ENCODE measurements at places on chromosomes 11 and 22.

- no peak for DNase-seq
Observed at GRCh38 chr11:69671734-69672465, 3.3 kb downstream of the LTO1 start.

- no peak for DNase-seq
Observed at GRCh38 chr11:1803246-1803645, 31.5 kb upstream of the SYT8 start.

DNA sequence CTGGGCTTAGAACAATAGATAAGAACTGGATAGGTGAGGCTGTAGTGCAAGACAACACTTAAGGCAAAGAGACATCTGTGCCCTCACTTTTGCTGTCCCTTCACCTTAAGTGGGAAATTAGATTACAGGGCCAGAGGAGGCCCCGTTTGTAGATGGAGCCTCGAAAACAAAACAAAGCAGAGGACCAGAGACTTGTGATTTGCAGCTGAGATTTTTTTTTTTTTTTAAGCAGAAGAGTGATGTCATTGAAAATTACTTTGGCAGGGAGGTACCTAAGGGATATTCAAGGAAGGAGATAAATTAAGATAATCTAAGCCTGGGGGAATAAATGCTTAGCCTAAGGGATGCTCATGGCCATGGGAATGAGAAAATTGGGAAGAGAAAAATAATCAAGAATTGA lies 31.4 kb downstream of the ZC3H12C start:
- no peak for DNase-seq

GRCh38 chr22:41621911-41622179 lies 750 bp downstream of the XRCC6 start:
- no peak for DNase-seq

DNA sequence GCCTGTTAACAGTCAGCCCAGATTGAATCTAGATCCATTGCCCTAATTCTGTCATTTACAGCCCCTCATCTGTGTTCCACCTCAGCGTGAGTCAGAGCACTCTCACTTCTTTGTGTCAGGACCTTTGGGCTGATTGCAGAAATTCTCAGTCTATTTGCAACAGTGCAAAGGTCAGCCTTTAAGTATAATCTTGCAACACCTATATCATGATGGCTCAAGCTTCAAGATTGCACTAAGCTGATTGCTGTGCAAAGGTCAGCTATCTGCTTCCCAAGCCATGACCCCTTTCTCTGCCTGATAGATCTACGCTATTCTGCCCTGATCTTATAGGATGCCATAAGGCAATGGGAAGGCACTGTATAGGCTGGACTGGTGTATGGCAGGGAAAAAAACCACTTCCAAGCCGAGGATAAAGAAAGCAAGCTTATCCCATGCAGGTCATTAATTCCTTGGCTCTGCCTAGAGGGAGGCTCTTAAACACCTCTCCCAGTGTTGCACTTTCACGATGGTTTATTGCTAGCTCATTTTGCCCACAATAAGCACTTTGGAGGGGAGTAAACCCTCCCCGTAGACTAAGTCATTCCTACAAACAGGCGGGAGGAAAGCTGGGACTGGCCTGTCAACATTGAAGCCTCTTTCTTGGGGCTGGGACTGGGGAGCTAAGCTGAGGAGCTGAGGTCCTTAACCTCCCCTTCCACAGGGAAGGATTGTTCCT lies 100.6 kb downstream of the RRAS2 start:
- no peak for DNase-seq

- DNase-seq = peak; percentile 33
Observed at GRCh38 chr22:28817919-28818859, 17.8 kb upstream of the XBP1 start.

- DNase-seq = no peak
Observed at GRCh38 chr11:4994551-4994950, at the start of gene OR51L1. OR51L1 (plus strand) TSS chr11:4994851; CDS start chr11:4998983, 4,132 bp downstream.

- no peak for DNase-seq
Observed at GRCh38 chr22:21570398-21570797, 2.9 kb downstream of the UBE2L3 start.

DNA sequence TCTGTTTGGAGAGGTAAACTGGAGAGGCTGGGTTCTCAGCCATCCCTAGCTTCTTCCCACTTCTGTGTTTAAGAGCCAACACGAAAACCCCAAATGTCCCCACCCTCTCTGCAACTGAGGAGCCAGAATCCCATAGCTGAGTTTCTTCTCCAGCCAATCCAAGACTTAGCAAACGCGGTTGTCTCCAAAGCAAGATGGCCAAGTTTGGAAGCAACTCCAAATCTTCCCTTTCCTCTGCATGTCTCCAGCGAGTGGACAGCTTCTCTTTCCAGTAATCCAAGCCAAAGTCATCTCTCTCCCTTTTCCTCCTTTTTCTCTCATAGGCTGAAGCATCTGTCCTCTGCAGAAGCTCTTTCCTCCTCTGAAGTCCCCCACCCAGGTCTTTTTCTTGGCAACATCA lies 539.2 kb downstream of the MIAT start:
- DNase-seq = no peak

- peak; percentile 46 for DNase-seq
Observed at GRCh38 chr22:22855617-22856308, 31.9 kb upstream of the IGLL5 start.

DNA sequence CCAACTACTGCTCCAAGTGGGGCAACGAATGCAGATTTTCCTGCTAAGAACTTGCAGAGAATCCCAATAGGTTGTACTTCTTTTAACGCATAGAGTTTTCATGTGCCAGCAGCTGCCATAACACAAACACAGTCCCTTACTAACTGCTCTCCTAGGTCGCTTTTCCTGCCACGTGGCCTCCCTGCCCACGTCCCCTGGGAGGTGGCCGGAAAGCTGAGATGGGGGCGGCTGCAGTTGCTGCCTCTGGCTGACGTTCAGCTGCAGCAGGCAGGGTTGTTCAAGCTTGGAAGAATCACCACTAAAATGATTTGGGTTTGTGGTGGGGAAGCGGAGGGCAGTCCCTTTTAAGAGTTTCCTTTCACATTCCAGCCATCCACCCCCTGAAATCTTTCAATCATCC lies 39.3 kb downstream of the ZNF202 start:
- no peak for DNase-seq

GRCh38 chr11:28713850-28714249 lies 605.7 kb downstream of the METTL15 start:
- no peak for DNase-seq

DNA sequence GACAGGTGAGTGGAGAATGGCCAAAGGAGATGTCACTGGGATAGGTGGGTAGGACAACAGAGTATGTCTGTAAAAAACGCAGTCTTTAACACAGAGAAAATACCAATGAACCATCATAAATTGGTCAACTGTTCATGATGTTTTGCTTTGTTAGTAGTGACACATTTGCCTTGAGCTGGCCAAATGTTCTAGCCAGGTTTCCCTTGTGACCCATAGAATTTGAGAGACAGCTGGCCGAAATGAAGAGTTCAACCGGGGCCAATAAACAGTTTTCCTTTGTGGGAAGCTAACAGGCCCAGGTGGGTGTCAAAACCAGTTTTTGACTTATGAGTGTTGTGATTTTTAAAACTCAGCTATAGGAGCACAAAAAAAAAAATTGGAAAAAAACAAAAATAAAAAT lies 116.6 kb upstream of the BID start:
- no peak for DNase-seq
